Upper lobe of left lung (tissue), 6 donors: ENCODE measurements at places on chromosomes 12 and 14. TPM values are rescaled to one million over a fixed set of nuclear protein-coding genes. Genes with fewer than 3 reads are reported as not detected.
A peak's percentile ranks its signal among the peaks of the same experiment; 100 is the strongest.

DNA sequence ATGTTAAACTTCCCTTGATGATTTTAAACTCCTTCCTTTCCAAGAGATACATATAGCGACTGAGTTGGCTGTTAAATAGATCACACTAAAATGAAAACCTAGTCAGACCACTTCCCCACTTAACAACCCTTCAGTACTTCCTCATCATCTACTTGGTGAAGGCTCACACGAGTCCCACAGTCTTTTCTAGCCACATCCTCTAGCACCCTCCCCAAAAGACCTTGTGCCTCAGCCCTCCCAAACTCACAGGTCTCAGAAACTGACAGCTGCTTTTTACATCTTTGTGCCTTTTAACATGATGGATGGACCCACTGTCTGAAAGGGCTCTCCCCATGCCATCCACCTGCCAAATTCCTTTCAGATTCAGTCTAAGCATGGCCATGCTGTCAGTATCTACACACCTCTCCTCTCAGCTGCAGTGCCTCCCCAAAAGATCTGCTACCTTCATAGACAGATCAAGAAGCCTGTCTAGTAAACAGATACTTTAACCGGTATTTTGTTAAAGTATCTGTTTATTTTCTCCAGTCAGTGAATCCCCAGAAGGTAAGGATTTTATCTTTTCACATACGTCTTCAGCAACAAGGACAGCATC lies 65.1 kb upstream of the GPHB5 start:
- DNase-seq, result no peak

GRCh38 chr14:22319526-22320361 lies 269.3 kb downstream of the DAD1 start:
- DNase-seq, result no peak

GRCh38 chr12:106138633-106139421 lies at the start of gene NUAK1:
Gene NUAK1, minus strand, starts transcription at chr12:106138954. Its CDS starts 301 bp downstream, at chr12:106138653.
- peak; percentile 50 for DNase-seq

DNA sequence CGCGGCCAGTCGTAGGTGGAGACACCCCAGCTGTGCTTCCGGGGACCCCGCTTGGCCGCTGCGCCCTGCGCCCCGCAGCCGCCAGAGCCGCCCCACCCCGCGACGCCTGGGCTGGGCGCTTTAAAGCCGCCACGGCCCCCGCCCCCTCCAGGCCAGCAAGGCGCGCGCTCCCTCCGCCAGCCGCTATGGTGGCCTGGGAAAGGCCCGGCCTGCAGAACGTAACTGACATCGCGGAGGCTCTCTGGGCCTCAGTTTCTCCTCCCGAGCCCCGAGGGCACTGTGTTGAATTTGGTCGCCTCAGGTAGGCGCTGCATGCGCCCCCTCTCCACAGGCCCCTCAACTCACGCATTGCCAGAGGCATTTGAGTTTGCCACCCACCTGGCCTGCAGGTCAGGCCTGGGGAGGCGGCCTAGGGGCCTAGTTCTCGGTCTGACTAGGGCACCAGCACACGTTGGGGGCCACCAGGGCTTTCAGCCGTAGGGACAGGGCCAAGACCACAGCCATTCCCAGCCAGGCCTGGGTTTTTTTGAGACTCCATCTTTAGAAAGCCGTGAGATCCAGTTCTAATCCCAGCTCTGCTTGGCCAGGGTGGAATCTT lies at the start of gene NGB:
Gene NGB, minus strand, starts transcription at position 94 of the 598 bp plus-strand sequence. CDS start 269 bp downstream, outside the sequence.
- peak; percentile 70 for DNase-seq

GRCh38 chr14:87149583-87150354 lies 843.2 kb downstream of the GALC start:
- no peak for DNase-seq

- DNase-seq, result no peak
Measured at GRCh38 chr12:119565404-119565803, 28.2 kb upstream of the TMEM233 start.

DNA sequence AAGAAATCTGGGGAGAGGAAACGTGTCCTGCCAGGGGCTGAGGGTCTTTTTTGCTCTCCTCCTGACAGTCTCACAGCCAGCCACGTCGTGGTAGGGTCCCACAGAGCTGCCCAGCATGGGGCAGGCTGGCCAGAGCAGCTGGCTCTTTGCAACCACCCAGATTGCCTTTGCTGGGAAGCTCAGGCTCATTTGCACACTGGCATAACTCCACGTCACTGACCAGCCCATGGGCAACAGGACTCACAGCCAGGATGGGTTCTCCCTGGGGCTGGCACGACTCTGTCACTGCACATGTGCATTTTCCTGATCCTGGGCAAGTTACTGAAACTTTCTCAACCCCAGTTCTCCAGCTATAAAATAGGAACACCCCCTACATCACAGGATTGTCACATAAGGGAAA lies 242.2 kb downstream of the DPF3 start:
- peak; percentile 17 for DNase-seq

- DNase-seq, result no peak
Measured at GRCh38 chr12:31967539-31967938, 8.3 kb downstream of the RESF1 start.

GRCh38 chr12:100158535-100158934 lies 15.9 kb upstream of the BLTP3B start:
- no peak for DNase-seq

- no peak for DNase-seq
Measured at GRCh38 chr12:32159925-32160324, 53.3 kb downstream of the BICD1 start.

- DNase-seq, result no peak
Measured at GRCh38 chr14:54446161-54446693, 5.1 kb upstream of the CNIH1 start.

GRCh38 chr14:30520536-30520935 lies 38.4 kb upstream of the G2E3 start:
- no peak for DNase-seq

GRCh38 chr14:50740856-50741255 lies 72.8 kb upstream of the SAV1 start:
- DNase-seq, result no peak

DENND5B gene
- total RNA-seq, result 6.4 TPM

P2RX2 gene
- total RNA-seq, result not detected

TAS2R7 gene
- total RNA-seq, result not detected

GZMB gene
- total RNA-seq, result 10.4 TPM

CIT gene
- total RNA-seq, result 50.2 TPM
